ENCODE measurements at places on chromosomes 2 and 18.

GRCh38 chr2:84880645-84881521 is at the start of gene TRABD2A:
TSS of gene TRABD2A (minus strand) at chr2:84881084. CDS start at chr2:84881039, 45 bp downstream.
- DNase-seq: no peak

GRCh38 chr18:39666541-39666940 is 2100.9 kb upstream of the CELF4 start:
- DNase-seq: no peak

DNA sequence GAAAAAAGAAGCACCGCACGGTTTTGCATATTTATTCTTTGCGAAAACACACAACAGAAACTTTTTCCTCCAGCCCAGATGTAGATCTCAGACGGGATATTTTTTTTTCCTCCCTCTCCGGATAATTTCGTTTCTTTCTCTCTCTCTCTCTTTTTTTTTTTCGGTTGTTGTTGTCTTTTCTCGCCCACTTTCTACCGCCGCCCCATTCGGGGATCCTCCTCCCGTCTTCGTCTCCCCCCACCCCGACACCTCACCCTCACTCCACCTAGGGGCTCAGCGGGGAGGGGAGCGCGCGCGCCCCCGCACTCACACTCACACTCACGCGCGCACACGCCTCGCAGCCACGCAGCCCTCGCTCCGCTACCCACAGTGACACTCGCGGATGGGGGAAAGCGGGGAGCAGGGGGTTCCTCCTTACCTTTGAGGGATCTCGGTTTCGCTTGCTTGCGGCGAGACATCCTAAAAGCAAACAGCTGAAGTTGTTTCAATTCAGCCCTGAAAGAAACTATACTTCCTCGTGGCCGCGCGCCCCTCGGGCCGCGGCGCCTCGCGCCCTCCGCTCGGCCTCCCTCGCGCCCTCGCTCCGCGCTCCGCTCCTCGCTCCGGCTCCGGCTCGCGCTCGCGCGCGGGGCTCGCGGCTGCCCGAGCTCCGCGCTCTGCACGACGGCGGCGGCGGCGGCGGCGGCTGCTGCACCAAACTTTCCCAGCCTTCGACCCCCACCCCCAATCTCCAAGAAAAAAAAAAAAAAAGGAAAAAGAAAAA is 1.3 kb downstream of the ZNF521 start:
- DNase-seq: no peak

DNA sequence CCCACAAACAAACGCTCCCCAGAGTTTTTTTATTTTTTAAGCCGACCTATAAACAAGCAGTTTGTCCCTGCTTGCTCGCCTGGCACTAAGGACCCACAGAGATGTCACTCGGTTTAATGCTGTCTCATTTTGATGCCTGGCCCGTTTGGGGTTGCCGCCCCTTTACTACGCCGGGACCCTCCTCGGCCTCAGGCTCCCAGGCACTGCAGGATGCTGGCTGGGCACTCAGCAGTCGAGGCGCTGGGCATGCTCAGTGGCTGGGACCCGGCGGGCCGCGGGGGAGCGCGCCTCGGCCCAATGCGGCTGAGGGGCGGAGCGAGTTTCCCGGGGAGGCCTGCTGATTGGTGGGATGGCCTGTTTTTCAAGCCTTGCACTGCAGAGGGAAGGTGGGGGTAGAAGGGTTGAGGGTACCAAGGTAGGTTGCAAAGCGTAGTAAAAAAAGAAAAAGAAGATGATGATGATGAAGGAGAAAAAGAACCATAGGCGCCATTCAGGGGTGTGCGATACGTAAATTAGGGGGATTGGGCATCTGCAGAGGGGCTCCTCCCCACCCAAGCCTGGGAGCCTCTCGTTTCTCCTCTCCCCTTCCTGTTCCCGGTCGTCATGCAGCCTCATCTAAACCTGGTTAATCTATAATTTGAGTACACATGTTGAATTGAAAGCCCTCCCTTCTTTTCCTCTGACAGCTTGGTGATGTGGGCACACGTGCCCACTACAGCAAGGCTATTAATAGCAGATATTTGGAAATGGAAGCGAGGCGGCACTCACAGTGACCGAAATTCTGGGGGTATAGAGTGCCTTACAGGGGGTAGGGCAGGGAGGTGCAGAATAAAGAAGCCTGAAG is 1.5 kb upstream of the IRS1 start:
- DNase-seq: peak; percentile 82

GRCh38 chr2:6966446-6966940 is 49.3 kb downstream of the RNF144A start:
- no peak for DNase-seq
